ENCODE measurements at places on chromosomes 4 and X. TPM values are rescaled to one million over a fixed set of nuclear protein-coding genes. Genes with fewer than 3 reads are reported as not detected.

The KDM5C gene
- 61.6 TPM for total RNA-seq

The CYP4V2 gene
- total RNA-seq: 89.7 TPM

The MAP7D2 gene
- not detected for total RNA-seq

The SHROOM3 gene
- total RNA-seq: 35.6 TPM

The CNGA1 gene
- total RNA-seq: 9.5 TPM

The PROM1 gene
- 2.2 TPM for total RNA-seq

The TRMT2B gene
- total RNA-seq: 5.3 TPM

The GPRASP1 gene
- total RNA-seq: 1.5 TPM

The ELOVL6 gene
- 36.5 TPM for total RNA-seq

The ZNF185 gene
- total RNA-seq: 0.79 TPM

The TMPRSS11D gene
- not detected for total RNA-seq

The SEC31A gene
- total RNA-seq: 161 TPM

The APOO gene
- 12.9 TPM for total RNA-seq

The IL21 gene
- not detected for total RNA-seq

The HTN3 gene
- not detected for total RNA-seq

The PDGFRA gene
- 14.1 TPM for total RNA-seq

The ZCCHC12 gene
- not detected for total RNA-seq

The SPACA5 gene
- not detected for total RNA-seq

The ADRA2C gene
- total RNA-seq: 0.65 TPM

The ETDB gene
- total RNA-seq: not detected

The MYOZ2 gene
- total RNA-seq: 0.19 TPM

The DBET gene
- not detected for total RNA-seq

The SATL1 gene
- total RNA-seq: not detected

The CYSLTR1 gene
- 0.37 TPM for total RNA-seq

The MCUB gene
- total RNA-seq: 2.7 TPM

The S100P gene
- total RNA-seq: 3.6 TPM

The RBMXL3 gene
- not detected for total RNA-seq
